ENCODE measurements at places on chromosomes 4 and X.

DNA sequence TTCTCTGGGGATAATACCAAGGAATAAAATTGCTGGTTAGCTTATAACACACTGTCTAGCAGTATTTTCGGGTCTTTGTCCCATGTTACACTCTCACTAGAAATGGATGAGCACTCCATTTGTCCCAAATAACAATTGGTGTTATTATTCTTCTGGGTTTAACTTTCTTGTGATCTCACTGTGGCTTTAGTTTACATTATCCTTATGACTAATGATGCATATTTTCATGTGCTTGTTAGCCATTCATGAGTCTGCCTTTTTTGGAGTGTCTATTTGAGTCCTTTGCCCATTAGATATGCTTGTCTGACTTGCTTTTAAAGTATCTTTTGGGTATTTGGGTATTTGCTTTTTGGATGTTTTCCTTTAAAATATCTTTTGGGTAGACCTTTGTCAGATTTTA is 372.9 kb upstream of the TENM3 start:
- DNase-seq = no peak

GRCh38 chrX:123093792-123094191 is 90.3 kb upstream of the GRIA3 start:
- DNase-seq = no peak

DNA sequence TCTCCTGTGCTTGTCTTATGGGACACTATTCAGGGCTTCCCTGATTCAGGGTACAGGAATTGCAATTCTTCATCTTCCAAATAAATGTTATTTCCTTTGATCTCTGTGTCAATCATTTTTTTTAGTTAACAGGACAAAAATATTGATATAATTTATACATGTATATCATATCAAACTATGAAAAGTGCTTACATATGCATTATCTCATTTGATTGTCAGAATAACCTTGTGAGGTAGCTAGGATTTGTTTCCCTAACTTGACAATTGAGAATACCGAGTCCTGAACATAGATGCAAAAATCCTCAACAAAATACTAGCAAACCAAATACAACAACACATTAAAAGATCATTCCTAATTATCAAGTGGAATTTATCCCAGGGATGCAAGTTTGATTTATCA is 11.5 kb upstream of the SERPINA7 start:
- DNase-seq = no peak

DNA sequence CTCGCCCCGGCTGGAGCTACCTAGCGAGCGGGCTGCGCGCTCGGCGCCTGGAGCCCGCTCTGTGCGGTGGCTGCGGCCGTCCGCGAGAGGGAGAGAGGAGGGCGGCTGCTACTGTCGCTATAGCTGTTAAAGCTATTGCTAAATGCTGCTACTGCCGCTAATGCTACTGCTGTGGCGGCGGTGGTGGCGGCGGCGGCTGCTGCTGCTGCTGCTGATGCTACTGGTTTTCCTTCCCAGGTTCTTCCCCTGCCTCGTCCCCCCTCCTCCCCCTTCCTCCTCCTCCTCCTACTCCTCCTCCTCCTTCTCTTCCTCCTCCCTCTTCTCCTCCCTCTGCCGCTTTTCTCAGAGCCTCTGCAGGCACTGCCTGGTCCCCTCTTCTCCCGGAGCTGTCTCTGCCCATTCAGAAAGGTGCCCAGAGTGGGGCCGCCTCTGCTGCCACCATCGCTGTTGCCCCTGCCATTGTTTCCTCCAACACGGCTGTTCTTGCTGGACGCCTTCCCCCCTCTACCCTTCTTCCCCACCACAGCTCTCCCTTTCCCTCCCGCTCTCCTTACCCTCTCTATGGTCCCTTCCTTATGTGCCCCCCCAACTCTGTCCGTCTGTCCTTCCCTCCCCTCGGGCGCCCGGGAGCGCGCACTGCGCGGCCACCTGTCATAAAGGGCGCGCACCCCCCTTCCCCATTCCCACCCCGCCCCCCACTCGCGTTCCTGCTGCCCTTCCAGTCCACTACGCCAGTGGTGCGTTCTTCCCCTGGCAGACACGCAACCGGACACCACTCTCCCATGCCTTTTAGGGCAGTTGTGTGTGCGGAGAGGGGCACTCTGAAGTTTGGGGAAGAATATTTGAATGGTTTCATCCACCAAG is at the start of gene NEXMIF:
TSS of gene NEXMIF (minus strand) at position 228 of the 864 bp plus-strand sequence.
- no peak for DNase-seq

GRCh38 chr4:173318240-173318639 is 15.9 kb downstream of the HMGB2 start:
- no peak for DNase-seq

- DNase-seq = no peak
Measured at GRCh38 chrX:12791257-12792228, at the start of gene PRPS2. Gene PRPS2 (plus strand): TSS chrX:12791412. CDS start chrX:12791498, 86 bp downstream.

DNA sequence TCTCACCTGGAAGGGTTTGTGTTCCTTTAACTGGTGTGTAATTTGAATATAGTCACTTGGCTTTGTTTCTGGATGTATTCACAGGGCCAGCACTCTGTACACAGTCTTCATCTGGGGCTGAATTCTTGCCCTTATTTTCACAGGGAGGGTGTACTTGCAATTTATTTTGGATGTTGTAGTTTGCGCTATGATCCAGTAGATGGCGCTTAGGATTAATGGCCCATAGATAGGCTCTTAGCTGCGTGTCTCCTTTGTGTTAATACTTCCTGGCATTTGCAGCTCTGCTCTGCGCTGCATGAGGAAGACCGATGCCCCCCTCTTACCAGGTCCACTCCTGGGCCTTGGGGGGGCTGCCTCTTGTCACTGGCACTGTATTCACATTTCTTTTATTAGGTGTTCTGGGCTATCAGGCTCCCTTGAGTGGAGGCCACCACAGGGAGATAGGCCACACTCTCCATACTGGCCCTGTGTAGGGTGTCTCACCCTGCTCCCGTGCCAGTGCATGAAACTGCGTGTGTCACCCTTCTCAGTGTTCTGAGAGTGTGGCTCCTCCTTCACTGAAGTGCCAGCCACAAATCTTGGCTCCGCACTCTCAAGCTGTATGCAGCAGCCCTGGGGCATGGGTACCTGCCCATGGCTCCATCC is 562.2 kb downstream of the ZIC3 start:
- DNase-seq = peak; percentile 39

GRCh38 chr4:7153711-7154110 is 38.6 kb upstream of the SORCS2 start:
- no peak for DNase-seq

DNA sequence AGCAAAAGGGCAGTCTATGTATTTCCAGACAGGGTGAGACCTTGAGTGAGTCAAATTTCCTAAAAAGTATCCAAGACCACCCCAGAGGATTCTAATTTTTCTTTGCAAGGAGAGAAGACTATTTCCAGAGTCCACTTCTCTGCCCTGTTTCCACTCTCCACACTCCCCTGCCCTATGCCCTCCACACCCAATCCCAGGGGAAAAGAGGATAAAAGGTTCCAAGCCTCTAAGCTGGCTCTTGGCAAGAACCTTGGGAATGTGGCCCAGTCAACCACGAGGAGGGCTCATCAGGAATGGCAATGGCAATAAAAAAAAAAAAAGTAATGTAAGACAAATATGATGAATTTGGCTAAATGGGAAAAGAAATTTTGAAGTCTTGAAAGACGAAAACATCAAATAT is 65.9 kb downstream of the SRPX start:
- DNase-seq = no peak

- DNase-seq = no peak
Measured at GRCh38 chrX:150205011-150205410, 158.1 kb upstream of the MAMLD1 start.

GRCh38 chr4:107519053-107519452 is 201.0 kb downstream of the PAPSS1 start:
- DNase-seq = peak; percentile 63

DNA sequence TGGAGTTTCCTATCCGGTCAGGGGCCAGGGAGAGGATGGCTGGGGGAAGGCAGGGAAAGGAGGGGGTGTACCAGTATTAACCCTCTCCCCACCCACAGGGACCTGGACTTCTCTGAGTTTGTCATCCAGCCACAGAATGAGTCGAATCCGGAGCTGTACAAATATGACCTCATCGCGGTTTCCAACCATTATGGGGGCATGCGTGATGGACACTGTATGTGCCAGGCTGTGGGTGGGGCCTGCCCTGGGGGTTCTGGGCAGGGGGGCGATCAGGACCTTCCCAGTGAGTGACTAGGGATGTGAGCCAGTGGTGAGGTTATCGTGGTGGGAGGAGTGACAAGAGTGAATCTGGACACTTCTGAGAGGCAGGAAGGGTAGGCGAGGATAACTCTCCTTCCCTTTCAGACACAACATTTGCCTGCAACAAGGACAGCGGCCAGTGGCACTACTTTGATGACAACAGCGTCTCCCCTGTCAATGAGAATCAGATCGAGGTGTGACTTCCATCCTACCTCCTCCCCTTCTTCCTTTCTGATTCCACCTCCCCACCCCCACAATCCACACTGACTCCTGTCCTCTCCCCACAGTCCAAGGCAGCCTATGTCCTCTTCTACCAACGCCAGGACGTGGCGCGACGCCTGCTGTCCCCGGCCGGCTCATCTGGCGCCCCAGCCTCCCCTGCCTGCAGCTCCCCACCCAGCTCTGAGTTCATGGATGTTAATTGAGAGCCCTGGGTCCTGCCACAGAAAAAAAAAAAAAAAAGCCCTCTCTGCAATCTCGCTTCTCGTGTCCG is 14.6 kb downstream of the USP11 start:
- no peak for DNase-seq

- DNase-seq = peak; percentile 61
Measured at GRCh38 chr4:113300471-113300928, 251.0 kb downstream of the ANK2 start.

GRCh38 chrX:12987340-12987739 is 12.4 kb downstream of the TMSB4X start:
- DNase-seq = no peak

DNA sequence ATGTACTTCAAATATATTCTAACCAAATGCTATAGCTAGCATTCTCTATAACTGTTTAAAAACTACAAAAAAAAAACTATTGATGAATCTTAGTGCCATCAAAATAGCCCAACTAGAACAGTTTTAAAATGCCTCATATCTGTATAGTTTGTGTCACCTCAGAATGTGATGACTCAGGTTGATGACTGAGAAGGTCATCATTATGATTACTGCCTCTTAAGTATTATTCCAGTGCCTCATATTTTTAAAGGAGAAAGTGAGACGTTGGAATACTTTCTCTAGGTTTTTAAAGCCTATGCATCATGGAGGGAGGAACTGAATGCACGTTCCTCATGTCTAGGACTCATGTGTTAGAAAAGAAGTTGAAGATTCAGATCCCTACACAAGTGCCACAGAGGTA is 88.2 kb downstream of the TMA16 start:
- DNase-seq = no peak

DNA sequence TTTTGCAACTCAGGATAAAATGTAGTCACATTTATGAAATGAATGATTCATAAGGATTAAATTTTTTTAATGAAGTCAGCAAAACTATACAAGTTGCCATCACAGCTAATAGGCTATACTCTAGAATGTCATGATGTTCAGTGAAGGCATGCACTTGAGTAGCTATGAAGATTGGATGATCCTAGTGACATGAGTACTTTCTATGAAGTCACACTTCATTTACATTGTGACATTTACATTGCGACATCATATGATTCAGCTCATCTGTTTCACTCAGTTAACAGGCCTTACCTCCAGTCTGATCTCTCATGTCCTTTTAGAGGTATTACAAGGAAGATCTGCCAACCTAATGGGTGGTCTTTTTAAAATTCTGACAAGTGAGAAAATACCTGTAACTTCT is 82.7 kb upstream of the FGF13 start:
- DNase-seq = no peak

DNA sequence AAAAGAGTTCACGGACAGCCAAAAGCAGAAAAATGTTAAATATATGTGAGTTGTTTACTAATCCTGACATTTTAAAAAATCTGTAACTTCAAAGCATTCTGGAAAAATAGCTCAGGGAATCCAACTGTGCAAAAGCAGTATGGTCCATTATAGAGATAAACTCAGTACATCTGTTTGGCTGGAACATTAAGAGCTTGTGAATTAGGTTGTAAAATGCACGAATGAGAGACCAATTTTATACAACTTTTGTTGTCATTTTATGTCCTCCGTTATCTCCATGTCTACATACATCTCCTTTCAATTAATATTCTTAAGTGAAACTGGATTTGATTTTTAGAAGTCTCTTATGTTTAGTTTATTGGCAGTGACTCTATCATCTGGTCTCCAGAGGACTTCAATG is 367.0 kb upstream of the ATOH1 start:
- DNase-seq = no peak

GRCh38 chr4:165631912-165632311 is 241.1 kb upstream of the TLL1 start:
- DNase-seq = no peak

GRCh38 chrX:17563076-17563475 is 174.2 kb upstream of the SCML1 start:
- DNase-seq = peak; percentile 67

DNA sequence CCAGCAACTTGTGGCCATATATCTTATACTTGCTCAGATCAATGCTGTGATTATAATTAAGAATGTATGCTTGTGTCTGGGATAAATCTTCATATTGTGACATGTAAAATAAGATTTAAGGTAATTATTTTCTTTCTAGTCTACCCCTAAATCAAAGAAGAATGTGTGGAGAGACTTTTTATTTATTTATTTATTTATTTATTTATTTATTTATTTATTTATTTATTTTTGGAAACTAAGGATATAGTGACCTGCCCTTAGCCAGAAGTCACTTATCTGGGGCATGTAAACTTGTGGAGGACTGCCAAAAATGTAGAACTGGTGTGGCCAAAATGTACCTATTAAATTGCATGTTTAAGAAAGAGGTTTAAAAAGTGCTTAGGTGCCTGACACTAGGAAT is 144.3 kb downstream of the BEND2 start:
- no peak for DNase-seq

DNA sequence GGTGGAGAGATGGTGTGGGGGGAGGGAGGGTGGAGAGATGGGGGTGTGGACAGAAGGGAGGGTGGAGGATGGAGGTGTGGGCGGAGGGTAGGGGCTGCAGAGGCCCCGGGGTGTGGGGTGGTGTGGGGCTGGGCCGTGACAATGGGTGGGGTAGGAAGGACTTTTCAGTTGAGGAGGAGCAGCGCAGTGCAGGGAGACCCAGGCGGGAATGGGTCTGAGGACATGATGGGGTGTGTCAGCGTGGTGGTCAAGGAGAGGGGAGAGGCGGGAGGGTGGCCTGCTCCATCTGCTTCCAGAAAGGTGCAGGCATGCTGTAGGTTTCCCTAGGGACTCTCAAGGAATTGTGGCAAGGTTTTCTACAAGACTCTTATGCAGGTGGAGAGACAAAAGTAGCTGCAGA is 48.9 kb downstream of the RGS12 start:
- DNase-seq = no peak

- DNase-seq = no peak
Measured at GRCh38 chrX:138519296-138519695, 192.2 kb downstream of the FGF13 start.

GRCh38 chrX:151771726-151772125 is 37.2 kb downstream of the CNGA2 start:
- DNase-seq = no peak

DNA sequence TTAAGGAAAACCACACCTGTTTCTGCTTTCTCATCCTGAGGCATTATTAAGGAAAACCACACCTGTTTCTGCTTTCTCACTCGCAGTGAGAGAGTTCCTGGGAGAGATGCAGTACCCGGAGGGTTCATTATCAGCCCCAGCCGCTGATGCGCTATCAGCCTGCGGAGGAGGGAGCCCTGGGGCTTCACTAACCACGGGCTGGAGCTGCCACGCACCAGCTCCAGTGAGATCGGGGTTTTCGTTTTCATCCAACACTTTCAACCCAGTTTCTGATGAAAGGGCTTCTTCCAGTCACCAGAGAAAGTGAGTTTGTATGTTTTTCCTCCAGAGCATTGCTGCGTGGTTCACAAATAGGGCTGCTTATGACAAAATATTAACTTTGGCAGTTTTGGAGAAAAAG is 93.2 kb upstream of the PRKX start:
- DNase-seq = no peak

- DNase-seq = no peak
Measured at GRCh38 chrX:9681422-9681821, 84.2 kb downstream of the GPR143 start.

Measured in HT-29 (cell line).